ENCODE measurements at places on chromosomes 3 and 15.

GRCh38 chr3:145721815-145722214, 439.2 kb downstream of the PLOD2 start:
- no peak for DNase-seq

DNA sequence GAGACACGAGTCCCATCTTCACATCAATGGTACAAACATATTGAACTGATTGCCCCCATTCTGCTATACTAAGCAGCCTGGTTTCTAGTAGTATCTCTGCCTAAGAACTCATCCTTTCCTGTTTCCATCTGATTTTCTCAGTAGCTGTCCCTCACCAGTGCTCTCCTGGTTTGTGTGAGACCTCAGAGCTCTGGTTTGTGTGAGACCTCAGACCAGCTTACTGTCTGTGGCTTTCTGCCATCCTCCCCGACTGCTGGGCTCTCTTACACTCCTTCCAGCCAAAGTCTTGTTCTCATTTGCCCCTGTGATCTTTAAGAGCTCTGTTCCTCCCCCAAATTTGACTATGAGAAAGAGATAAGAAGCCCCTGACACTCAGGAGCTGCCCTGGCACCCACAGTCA, 41.1 kb upstream of the NEDD4 start:
- no peak for DNase-seq

GRCh38 chr3:24714436-24714835, 219.8 kb upstream of the THRB start:
- no peak for DNase-seq

DNA sequence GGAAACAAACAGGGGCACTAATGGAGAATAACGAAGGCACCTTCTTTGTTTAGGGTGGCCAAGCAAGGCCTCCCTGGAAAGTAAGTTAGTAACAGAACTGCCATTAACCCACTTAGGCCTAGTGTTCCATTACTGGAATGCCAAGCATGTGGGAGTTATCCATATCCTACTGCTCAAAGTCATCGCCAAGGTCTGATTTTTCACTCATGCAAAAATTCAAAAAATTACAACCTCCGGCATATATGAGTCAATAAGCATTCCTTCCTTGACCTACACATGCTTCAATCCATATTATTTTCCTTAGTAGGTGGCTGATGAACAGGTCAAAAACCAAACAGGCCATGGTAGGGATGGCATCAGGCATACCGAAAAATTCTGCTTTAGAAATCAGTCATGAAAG, 1097.2 kb downstream of the FHIT start:
- DNase-seq, result no peak

DNA sequence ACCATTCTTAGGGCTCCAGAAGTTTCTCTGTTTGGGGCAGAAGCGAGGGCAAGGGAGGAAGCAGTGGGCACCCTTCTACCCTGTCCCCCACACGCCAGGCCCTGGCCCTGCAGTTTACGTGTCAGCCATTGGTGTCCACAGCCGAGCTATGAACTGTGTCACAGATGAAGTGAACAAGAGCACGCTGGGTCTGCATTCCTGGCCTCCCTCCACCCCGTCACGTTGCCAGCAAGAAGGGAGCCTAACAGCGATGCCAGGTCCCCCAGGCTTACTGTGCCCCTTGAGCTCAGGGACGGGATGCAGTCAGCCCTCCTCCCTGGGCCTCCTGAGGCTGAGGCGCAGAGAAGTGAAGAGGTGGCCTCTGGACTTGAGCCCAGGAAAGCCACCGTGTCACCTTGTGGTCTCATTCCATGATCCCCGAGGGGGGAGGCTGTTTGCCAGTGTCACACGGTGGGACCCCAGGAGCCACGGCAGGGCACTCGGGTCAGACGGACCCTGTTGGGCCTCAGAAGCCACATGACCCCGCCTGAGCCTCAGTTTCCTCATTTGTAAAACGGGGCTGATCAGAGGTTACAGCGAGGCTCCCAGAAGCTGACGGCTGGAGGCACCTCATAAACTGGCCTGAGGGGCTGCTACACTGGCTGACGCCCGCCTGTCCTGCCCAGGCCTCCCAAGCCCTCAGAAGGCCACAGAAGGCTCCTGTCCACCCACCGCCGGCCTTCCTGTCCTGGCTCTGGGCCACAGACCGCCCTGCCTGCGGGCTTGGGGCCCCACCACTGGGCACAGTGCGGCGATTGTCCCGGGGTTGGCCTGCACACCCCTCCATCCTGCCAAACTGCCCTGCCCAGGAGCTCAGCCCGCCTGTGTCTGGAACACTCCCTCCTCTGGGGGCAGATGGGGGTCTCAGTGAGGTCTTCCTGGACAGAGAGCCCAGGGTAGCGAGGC, 18.6 kb downstream of the IQSEC1 start:
- no peak for DNase-seq

DNA sequence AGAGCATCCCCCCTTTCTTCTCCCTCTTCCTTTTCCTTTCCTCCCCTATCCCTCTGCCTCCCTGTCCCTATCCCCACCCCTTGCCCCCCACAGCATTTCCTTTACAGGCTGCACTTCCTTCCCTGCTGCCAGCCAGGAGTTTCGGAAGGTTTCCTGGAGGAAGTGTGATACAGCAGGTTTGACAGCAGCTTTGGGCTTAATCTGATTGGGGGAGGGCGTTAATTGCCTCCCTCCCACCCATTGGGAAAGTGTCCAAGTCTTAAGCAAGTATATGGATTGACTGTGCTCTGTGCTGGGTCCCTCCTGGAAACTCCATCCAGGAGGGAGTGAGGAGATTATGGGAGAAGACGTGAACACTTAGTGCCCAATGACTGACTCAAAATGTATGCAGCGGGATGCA, 1.8 kb downstream of the SCAMP5 start:
- DNase-seq, result no peak

- DNase-seq, result no peak
Measured at GRCh38 chr3:152703245-152703890, 131.6 kb upstream of the P2RY1 start.

GRCh38 chr3:59006634-59007517, 42.9 kb downstream of the CFAP20DC start:
- no peak for DNase-seq

DNA sequence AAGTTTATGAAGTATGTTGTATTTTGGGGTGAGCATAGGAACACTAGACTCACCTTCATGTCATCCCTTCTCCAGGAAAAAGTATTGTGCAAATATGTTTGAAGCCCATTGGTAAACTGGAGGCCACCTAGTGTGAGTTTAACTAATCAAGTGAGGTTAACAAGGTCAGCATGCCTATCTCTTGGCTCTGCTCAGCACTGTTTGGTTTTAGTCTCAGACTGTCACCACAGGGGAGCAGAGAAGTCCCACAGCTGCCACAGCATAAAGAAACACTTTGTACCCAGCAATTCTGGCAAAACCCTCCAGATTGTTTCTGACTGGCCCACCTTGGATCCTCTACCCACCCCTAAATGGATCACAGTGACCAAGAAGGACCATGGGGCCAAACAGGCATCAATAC, 152.7 kb downstream of the FEZF2 start:
- DNase-seq, result no peak

GRCh38 chr3:12588039-12589009, 31.4 kb downstream of the MKRN2 start:
- DNase-seq, result no peak

DNA sequence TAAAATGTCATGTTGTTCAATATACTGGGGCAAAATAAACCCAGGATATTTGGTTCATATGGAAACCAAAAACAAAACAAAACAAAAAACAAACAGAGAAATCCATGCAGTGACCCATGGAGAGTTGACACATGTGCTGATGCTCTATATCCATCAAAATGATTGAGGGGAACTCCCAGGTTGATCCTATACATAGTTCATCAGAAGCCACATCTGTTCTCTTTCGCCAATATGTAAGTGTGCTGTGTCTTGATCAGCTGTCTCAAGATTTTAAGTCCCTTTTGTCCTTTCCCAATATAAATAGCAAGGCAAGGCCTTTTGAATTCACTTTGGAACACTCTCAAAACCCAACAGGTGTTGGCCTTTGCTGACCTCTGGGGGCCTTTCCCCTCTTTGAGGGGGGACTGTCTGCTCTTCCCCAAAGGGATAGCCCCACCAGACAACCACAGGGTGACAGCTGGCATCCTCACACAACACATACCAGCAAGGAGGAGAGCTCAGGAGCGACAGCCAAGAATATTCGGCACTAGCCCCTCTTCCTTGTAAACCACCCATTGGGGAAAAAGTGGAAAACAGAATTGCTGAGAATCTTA, 209.4 kb upstream of the CD96 start:
- no peak for DNase-seq

GRCh38 chr3:164465172-164465571, 613.1 kb downstream of the SI start:
- no peak for DNase-seq

DNA sequence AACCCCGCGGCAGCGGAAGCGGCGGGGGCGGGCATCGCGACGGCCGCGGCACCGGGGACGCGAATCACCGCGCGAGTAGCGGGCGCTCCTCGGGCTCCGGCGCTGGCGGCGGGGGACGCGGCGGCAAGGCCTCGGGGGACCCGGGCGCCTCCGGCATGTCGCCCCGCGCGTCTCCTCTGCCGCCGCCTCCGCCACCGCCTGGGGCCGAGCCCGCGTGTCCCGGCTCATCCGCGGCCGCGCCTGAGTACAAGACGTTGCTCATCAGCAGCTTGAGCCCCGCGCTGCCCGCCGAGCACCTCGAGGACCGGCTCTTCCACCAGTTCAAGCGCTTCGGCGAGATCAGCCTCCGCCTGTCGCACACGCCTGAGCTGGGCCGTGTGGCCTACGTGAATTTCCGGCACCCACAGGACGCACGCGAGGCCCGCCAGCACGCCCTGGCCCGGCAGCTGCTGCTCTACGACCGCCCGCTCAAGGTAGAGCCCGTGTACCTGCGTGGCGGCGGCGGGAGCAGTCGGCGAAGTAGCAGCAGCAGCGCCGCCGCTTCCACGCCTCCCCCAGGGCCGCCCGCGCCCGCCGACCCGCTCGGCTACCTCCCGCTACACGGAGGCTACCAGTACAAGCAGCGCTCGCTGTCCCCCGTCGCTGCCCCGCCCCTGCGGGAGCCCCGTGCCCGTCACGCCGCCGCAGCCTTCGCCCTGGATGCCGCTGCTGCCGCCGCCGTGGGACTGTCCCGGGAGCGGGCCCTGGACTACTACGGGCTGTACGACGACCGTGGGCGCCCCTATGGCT, 675 bp downstream of the RBM15B start:
- no peak for DNase-seq

- DNase-seq, result no peak
Measured at GRCh38 chr15:57537072-57537471, 54.6 kb upstream of the MYZAP start.

Measured in activated CD8-positive, alpha-beta memory T cell treated with anti-CD3 and anti-CD28 coated beads for 4 hours (primary cell).